Nucleus accumbens (tissue), 56 donors: ENCODE measurements at places on chromosomes 4 and X.

DNA sequence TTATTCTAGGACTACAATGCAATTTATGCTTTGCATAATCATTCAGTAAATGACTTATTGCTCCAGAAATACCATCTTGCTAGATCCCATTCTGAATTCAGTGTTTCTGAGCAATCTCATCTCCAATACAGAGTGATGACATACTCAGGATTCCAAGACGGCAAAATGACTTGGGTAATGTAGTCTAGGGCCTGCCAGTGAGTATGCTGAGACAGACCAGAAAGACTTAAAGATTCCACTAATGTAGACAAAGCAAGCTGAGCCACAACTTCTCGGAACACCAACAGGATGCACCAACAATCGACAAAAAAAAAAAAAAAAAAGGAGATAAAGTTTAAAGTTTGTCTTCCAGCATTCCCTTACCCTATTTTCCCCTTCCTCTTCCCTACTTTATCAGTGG lies 919 bp upstream of the SEC24B start:
- no peak for DNase-seq

- no peak for DNase-seq
Observed at GRCh38 chrX:1521459-1521956, 15.5 kb downstream of the P2RY8 start.

GRCh38 chr4:7979652-7979968 lies 39.9 kb upstream of the AFAP1 start:
- no peak for DNase-seq

DNA sequence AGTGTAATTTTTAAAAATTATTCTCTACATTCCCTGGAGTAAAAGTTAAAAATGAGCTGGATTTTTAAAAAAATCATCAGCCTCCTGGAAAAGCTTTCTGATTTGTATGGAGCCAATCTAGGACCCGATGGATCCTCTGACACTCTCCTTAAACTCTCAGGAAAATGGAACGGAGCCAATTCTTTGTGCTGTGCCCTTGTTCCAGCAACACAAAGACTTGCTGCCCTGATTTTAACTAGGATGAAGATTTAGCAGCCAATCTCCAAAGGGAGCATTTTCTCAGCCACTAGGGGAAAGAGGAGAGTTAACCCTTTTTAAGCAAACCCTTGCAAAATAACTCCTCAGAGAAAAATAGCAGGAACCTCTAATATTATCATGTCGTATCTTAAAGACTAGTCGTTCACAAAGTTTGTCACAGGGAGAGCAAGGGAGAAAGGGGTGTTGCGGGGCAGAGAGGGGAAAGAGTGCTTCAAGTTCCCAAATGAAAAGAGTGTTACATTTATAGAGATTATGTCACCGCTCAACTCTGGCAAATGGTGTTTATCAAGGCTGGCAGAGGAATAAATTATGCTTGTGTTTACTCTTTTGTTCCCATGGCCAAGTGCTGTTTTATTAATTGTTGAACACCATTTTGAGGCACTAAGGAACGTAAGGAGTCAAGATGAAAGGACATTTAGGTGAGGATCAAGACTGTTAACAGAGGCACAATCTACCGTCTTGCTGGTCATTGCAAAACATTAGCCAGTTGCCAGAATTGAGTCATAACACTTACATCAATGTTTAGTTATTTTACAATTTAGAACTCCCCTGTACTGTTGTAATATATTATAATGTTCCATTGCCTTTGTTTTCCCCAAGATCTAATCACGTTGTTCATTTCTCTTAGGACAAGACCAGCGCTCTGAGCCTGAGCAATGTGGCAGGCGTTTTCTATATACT lies 250.7 kb downstream of the THOC2 start:
- DNase-seq: no peak
